ENCODE measurements at places on chromosomes 6 and 20. TPM values are rescaled to one million over a fixed set of nuclear protein-coding genes. Genes with fewer than 3 reads are reported as not detected.

DNA sequence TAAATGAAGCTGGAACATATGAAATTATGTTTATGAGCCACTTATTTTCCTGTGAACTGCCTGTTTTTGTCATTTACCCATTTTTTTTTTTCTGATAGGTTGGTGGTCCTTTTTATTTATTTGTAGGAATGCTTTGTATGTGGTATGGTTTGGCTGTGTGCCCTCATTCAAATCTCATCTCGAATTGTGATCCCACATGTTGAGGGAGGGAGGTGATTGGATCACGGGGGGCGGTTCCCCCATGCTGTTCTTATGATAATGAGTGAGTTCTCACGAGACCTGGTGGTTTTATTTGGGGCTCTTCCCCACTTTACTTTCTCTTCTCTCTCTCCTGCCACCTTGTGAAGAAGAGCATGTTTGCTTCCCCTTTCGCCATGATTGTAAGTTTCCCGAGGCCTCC, 77.3 kb downstream of the CDH26 start:
- no peak for DNase-seq

DNA sequence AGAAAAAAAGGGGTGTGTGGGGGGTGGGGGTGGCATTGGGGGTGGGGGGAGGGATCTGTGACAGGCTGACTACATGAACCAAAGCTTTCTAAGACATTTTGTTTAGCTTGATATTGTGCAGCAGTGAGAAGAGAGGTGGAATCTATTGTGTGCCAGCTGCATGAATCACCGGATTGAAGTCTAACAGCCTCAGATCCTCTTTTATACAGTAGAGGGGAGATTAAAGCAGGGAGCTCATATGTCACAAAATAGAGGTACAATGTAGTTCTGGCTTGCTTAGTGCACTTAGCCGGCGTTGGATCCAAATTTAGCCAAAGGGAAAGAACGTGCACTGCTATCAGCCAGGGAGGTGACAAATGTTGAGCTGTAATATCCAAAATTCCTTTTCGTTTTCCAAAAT, 404.2 kb upstream of the CITED2 start:
- no peak for DNase-seq

The TSBP1 gene
- not detected for total RNA-seq

GRCh38 chr20:48380661-48381060, 447.1 kb downstream of the PREX1 start:
- no peak for DNase-seq
